A172 (cell line): ENCODE measurements at places on chromosomes 5 and 9. TPM values are rescaled to one million over a fixed set of nuclear protein-coding genes. Genes with fewer than 3 reads are reported as not detected.

- no peak for DNase-seq
These were observed 187.2 kb upstream of the ANKRD55 start for GRCh38 chr5:56420323-56420722.

GRCh38 chr5:107542428-107542827 lies 128.3 kb downstream of the EFNA5 start:
- DNase-seq, result peak; percentile 92

DNA sequence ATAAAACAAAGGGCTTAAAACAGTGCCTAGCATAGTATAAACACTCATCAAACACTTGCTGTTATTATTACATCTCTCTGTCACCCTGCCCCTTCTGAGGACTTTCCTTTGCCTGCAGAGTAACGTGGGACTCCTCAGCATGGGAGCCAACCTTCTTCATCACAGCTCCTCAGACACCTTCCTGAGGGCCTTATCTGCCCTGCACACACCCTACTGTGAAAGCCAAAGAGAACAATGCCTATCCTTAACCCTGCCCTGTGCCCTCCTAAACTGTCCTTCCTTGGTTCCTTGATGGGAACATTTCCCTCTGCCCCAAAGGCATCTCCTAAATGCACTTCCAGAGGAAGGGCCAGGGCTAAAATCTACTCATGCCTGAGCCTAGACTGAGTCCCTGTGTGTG lies 20.6 kb upstream of the HAND1 start:
- DNase-seq, result no peak

DNA sequence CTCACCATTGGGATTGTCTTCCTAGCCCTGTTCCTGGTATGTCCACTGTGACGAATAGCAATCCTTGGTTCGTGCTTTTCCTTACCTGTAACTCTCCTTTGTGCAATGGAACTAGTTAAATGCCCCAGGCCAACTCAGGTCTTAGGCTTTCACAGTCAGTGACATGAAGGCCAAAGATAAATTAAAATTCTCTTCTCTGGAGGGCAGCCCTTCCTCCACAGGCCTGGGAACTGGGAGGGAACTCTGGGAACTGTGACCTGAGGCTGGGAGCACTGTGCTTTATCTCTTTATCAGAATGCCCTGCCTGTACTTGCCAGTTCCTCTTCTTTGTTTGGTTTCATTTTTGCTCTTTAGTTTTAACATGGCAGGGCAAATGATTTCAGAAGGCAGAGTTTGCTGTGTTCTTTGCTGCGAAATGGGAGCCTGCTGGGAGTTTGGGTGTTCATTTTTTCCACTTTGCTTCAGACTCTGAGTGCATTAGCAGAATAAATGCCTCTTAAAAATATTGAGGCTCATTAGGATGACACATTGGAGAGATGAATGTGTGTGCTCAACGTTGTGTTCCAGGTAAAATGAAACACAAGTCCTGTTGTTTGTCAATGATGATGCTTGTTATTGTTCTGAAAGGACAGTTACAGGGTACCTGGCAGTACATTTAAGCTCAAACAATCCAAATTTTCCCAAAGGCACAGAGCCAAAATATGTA lies 118.1 kb downstream of the NUDT12 start:
- no peak for DNase-seq

- DNase-seq, result no peak
These were observed 246.9 kb downstream of the MAST4 start for GRCh38 chr5:66843065-66843464.

CDO1 gene
- total RNA-seq, result not detected in 2 replicates

SPINK7 gene
- not detected in 2 replicates for total RNA-seq

DAB2IP gene
- 15.8 and 19.1 TPM in 2 replicates for total RNA-seq
